ENCODE measurements at places on chromosomes 12 and 14.
A peak's percentile ranks its signal among the peaks of the same experiment; 100 is the strongest.

GRCh38 chr12:32902287-32902997 lies 5.9 kb upstream of the PKP2 start:
- DNase-seq: no peak

GRCh38 chr12:13233830-13234641 lies 37.5 kb downstream of the EMP1 start:
- DNase-seq: peak; percentile 50

GRCh38 chr12:58081488-58081887 lies 140.1 kb downstream of the ATP23 start:
- no peak for DNase-seq

- no peak for DNase-seq
Observed at GRCh38 chr12:6635375-6635855, 344 bp downstream of the LPAR5 start.

DNA sequence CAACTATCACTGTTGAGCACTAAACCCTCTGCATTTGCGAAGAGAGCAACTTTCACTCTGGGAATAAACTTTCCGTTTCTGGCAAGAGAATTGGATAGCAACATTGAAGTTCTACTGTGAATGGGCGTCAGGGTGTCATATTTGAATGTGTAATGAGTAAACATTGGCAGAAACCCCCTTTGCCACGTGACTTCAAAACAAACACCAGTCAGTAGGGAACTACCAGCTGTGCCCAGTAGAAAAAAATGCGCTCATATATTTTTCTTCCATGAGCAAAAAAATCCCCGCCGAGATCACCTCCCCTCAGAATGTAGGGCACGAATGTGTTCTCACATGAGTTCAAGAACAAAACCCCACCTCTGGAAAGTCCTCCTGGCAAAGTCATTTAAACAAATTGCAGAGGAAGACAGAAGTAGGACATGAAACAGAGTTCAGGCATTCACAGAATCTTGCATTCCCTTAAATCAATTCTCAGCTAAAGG lies 80.6 kb downstream of the BTG1 start:
- peak; percentile 78 for DNase-seq

All from NCI-H1694 treated with DMSO at 0.1 percent for 48 hours (cell line).